ENCODE measurements at places on chromosomes 2 and 18. TPM values are rescaled to one million over a fixed set of nuclear protein-coding genes. Genes with fewer than 3 reads are reported as not detected.

- DNase-seq, result no peak
Measured at GRCh38 chr2:36789181-36789804, 92.8 kb downstream of the VIT start.

- DNase-seq, result no peak
Measured at GRCh38 chr2:101464841-101465240, 10.1 kb downstream of the RFX8 start.

GRCh38 chr18:57771626-57772025 is 31.5 kb downstream of the ATP8B1 start:
- DNase-seq, result peak; percentile 37

DNA sequence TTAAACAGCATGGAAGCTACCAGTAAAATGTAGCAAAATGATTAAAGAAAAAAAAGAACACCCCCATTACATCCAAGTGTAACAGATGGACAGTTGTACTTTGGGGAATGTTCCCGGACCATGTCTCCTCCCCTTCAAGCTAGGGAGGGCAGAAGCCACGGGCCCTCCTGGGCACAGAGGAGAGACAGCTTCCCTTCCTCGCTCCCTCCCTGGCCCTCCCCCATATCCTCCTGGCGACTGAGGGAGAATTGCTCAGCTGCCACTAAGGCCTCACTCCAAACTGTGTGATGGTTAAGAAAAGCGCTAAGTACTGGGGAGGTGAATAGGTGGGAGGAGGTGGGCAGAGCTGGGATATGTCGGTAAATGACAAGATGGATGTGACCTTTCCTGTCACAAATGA is 358.0 kb downstream of the HRH4 start:
- DNase-seq, result no peak

DNA sequence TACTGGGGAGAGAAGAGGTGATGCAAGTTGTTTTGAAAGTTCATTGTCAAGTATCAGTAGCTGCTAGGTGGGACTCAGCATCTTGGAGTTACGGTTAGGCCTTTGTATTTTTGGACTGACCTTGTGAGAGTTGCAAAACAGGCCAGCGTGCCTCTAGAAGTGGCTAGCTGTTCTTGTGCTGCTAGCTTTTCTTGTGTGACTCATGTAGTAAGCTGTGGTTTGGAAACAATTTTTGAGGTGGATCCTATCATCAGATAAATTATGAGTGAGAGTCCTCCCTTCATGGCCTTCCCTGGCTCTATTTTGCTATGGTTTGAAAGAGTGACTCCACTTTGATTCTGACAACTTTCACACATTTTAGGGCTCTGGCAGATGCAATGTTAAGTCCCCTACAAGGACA is 409.2 kb upstream of the HS6ST1 start:
- DNase-seq, result no peak

DNA sequence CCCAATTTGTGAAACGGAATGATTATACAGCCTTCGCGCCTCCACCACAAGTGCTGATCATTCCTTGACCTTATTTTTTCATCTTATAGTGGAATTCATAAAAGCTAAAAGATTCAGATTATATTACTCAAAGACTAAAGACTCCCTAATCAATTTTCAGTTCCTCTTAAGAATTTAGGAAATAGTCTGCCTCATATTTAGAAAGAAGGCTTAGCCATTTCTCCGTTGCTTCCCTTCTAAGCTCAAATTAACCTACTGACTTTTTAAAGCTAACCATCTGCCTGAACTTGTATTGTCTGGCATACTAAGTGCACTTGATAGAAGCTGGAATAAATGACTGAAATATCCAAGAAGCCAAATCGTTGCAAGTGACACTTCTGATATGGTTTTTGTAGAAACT is 44.7 kb downstream of the HNRNPLL start:
- DNase-seq, result no peak

DNA sequence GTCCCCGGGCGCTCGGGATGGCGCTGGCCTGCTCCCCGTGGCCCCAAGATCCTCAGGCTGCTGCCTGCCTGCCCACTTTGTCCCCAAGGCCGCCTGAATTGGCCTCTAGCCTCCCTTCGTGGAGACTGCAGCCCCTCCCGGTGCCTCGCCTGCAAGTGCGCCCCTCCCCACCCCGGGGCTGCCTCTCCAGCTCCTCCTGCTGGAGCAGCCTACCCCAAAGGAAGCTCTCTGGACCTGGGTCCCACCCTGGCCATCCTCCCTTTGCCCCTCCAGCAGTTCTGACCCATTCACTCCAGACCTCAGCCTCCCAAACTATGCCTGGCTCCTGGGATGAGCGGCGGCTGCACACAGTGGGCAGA is 6.2 kb downstream of the ESPNL start:
- DNase-seq, result no peak

- DNase-seq, result no peak
Measured at GRCh38 chr18:41324934-41325333, 630.1 kb upstream of the PIK3C3 start.

- no peak for DNase-seq
Measured at GRCh38 chr18:47606526-47606925, 323.9 kb downstream of the SMAD2 start.

- no peak for DNase-seq
Measured at GRCh38 chr18:67108894-67109293, 407.6 kb downstream of the DSEL start.

- DNase-seq, result no peak
Measured at GRCh38 chr2:134716721-134717243, 2.0 kb downstream of the TMEM163 start.

- no peak for DNase-seq
Measured at GRCh38 chr2:232879618-232880494, 9.8 kb downstream of the SNORC start.

- DNase-seq, result no peak
Measured at GRCh38 chr2:145741181-145741580, 1221.3 kb upstream of the ZEB2 start.

DNA sequence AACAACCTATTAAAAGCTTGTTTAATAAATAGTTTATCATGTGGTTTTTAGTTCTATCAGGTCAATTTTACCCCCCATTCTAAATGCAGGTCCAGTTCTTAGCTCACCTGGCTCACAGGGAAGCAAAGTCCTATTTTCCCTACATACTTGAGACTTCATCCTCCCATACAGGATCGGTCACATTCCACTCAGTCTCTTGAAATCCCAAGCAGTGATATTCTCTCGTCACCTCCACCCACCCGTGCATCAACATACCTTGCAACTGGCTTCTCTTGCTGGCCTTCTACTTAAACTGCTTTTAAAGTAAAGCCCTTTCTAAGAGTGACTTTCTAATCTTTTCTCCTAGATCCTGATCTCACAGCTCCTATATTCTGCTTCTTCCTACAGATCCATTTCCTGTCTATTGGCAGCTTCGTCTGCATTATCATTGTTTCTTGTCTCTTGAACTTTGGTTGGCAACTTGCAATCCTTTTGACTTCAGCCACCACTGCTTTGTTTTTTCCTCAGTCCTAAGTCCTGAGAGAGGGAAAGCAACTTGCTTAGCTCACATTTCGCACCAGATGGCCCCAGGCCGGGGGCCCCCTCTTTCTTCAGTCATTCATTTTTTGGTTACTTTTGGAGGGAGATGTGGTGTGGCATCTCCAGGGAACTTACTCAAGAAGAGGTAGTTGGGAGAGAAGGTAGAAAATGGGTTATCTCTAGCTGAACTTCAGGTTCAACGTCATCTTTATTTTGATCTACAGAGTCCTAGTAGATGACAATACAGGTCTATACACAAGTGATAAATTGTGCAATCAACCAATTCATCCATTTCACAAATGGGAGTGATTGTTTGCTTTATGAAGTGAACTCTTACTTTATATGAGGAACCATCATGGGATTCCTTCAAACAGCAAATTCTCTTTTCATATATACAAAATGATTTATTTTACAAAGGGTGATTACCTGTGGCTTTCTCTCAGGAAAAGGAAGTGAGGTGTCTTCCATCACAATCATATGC is 23.9 kb upstream of the NCOA1 start:
- DNase-seq, result peak; percentile 57

DNA sequence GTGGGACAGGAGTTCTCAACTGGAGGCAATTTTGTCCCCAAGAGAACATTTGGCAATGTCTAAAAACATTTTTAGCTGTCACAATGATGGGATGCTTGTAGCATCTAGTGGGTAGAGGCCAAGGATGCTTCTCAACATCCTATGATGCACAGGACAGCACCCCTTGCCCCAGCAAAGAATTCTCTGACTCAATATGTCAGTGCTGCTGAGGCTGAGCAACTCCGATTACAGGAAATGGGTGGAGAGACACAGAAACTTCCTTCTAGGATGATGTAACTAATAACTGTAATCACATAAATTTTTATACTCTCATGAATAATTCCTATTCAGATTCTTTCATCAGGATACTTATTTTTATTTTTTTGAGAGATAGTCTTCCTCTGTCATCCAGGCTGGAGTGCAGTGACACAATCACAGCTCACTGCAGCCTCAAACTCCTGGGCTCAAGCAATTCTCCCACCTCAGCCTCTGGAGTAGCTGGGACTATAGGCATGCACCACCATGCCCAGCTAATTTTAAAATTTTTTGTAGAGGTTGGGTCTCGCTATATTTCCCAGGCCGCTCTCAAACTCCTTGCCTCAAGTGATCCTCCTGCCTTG is 120.3 kb upstream of the ACAA2 start:
- DNase-seq, result no peak

- DNase-seq, result no peak
Measured at GRCh38 chr2:98452396-98453027, 7.9 kb downstream of the INPP4A start.

DNA sequence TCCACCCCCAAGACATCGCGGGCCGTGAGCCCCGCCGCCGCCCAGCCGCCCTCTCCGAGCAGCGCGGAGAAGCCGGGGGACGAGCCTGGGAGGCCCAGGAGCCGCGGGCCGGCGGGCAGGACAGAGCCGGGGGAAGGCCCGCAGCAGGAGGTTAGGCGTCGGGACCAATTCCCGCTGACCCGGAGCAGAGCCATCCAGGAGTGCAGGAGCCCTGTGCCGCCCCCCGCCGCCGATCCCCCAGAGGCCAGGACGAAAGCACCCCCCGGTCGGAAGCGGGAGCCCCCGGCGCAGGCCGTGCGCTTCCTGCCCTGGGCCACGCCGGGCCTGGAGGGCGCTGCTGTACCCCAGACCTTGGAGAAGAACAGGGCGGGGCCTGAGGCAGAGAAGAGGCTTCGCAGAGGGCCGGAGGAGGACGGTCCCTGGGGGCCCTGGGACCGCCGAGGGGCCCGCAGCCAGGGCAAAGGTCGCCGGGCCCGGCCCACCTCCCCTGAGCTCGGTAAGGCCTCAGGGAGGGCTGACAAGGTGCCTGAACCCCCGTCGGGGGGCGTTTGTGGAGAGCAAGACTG is 14.2 kb downstream of the SPEG start:
- no peak for DNase-seq

- no peak for DNase-seq
Measured at GRCh38 chr18:78082816-78083215, 833.2 kb downstream of the GALR1 start.

DNA sequence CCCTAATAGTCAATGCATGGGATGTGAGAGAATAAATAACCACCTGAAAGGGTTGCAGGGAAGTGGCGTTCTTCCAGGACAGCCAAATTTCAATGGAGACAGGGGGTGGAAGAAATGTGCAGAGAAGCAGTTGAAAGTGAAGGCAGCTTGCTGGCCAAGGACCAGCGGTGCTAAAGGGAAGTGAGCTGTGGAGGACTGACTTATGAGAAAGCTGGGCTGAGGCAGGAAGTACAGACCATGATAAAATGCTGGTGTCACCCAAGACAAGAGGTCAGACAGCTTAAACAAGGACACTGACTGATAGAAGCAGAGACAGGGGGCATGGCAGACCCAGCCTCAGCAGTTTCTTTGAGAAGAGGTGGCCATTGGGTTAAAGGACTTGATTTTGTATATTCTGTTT is 106.7 kb downstream of the DTNB start:
- DNase-seq, result no peak

GRCh38 chr2:240149943-240150784 is 9.7 kb upstream of the OTOS start:
- DNase-seq, result peak; percentile 44

- DNase-seq, result no peak
Measured at GRCh38 chr2:68693951-68694350, 40.7 kb upstream of the ARHGAP25 start.

- no peak for DNase-seq
Measured at GRCh38 chr2:64492272-64492671, 31.9 kb upstream of the AFTPH start.

GRCh38 chr18:627231-627630 is 30.2 kb upstream of the TYMS start:
- no peak for DNase-seq

DNA sequence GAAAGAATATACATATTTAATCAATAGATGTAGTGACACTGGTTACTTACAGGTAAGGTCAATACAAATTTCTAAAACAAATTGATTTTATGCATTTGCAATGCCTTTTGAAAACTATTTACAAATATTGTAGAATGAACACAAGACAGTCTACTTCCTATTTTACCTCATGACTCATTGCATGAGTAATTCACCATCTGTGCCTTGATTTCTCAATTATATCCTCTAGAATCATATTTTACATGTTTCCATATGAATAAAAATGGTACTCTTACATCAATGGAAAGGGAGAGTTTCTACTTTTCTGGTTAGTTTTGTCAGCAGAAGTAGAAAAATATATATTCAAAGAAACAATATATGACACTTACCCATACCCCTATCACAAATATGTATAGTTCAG is 203.8 kb upstream of the CDH7 start:
- no peak for DNase-seq

DNA sequence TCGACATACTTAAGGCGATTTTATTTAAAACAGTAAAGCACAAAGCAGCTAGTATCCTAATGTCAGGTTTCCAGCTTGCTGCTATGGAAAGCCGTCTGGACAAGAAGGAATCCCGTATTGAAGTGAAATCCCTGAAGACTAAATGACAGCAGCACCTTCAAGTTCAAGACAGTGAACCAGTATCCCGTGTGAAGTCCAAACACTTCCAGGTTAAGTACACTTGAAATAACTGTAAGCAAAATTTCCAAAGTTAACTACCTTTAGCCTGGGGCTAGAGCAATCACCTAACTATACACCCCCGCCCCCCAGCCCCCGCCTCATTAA is 1.2 kb downstream of the MBOAT2 start:
- DNase-seq, result no peak

DNA sequence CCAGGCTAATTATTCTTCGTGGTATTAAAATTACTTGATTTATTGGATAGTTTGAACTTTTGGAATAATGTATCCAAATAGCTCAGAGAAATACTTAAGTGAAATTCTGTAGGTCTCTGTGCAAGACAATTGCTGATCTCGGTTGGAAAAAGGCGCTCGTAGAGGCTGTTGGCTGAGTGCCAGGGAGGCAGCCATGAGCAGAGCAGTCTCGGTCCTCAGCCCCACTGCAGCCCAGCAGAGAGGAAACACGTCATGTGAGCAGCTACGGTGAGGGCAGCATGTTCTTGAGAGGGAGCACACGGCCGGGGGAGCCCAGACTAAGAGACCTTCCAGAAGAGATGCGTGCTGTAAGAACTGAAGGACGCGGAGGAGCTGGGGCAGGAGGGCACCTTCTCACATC is 42.5 kb downstream of the DCDC2C start:
- DNase-seq, result no peak

CD302 gene
- total RNA-seq, result 1.8 TPM

ANXA4 gene
- 460 TPM for total RNA-seq

LOXHD1 gene
- not detected for total RNA-seq

IKZF2 gene
- 6.8 TPM for total RNA-seq

DSC3 gene
- total RNA-seq, result 0.03 TPM

EFR3B gene
- total RNA-seq, result 0.05 TPM

METAP1D gene
- total RNA-seq, result 6.2 TPM

SERPINB3 gene
- not detected for total RNA-seq

SLC14A1 gene
- total RNA-seq, result 5.9 TPM

PLB1 gene
- total RNA-seq, result 0.26 TPM
